ENCODE measurements at places on chromosomes 7 and 10.
A peak's percentile ranks its signal among the peaks of the same experiment; 100 is the strongest.

DNA sequence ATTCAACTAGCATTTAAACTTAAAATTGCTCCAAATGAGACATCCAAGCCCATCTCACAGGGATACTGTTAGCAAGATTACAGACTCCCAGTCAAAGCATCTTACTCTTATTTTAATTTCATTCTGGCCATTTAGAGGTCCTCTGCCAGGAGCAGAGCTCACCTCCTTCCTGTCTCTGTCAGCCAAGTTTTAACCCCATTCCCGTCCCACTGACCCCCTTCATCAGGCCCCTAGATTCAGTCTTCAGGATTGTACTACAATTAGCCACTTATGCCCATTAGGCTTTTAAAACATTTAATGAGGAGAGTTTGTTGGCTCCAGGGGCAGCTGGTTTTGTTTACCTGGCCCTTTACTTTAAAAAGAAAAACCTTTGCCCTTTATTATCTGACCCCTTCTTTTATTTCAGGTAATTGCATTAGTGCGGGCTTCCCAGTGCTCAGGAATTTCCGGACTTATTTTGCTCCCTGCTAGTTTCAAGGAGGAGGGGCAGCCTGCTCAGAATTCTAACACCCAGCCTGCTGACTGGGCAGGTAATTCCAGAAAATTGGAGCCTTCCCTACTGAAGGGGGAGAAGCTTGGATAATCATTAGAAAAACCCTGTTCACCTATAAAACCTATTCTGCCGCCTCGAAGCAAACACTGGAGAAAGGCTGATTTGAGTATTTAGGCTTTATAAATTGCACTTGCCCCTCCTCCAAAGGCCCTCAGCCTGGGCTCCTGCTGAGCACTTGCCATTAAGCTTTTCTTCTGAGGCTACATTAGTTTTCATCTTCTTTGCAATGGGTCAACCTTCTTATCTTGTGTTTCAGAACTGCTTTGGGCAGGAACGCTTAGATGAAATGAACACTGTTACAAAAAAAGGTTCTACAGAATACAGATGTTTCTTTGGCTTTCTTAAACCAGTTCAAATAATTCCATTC lies 200.5 kb upstream of the HPS1 start:
- no peak for DNase-seq

DNA sequence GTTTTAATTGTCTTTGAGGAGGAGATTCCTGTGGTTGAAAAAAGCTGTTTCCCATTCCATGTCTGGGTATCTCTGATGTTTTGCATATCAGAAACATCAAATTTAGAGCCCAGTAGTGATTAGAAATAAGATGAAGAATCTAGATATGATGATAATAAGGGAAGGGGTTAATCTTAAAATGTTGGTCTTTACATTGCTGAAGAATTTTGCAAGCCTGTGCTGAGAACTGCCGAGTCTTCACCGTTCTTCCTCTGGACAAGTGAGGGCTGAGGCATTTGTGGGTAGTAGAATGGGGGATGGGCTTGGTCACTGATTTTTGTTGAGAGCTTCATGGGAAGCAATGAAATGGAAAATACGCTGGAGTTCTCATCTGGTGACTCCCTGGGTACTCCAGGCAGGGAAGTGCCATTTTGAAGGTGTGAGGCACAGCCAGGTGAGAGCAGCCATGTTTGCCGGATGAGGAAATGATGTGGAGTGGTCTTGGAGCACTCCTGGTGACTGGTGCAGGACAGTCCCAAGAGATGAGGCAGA lies 10.2 kb downstream of the TCF7L2 start:
- no peak for DNase-seq

DNA sequence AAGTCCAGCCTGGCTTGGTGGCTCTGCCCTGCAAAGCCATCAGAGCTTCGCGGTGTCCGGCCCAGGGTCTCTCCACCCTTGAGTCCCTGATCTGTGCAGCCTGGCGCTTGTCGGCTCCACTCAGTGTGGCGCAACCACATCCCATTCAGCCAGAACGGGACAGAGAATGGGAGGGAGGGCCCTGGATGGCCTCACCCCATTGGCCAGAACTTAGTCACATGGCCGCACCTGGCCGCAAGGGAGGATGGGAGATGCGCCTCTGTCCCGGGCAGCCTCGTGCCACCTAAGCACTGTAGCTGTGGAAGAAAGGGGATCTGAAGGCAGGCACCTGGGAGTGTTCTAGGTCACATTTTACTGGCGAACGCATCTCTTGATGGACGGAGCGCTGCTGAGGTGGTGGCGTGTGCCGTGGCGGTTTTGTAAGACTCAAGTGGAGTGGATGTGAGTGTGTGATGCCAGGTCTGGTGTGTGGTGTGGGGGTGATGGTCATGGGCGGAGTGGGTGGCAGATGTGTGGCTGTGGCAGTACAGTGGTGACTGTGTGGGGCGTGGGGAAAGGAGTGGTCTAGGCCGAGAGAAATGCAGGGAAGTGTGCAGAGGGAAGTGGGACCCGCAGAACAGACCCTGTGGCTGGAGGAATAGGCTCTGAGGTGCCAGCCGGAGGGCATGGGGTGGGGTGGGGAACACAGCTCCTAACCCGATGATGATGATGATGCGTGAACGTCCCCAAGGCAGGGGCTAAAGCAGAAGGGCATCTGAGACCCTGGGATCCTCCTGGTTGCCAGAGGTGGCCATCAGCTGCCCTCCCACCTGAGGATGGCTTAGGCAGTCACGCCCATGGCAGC lies 19.0 kb downstream of the CLEC2L start:
- DNase-seq, result no peak

DNA sequence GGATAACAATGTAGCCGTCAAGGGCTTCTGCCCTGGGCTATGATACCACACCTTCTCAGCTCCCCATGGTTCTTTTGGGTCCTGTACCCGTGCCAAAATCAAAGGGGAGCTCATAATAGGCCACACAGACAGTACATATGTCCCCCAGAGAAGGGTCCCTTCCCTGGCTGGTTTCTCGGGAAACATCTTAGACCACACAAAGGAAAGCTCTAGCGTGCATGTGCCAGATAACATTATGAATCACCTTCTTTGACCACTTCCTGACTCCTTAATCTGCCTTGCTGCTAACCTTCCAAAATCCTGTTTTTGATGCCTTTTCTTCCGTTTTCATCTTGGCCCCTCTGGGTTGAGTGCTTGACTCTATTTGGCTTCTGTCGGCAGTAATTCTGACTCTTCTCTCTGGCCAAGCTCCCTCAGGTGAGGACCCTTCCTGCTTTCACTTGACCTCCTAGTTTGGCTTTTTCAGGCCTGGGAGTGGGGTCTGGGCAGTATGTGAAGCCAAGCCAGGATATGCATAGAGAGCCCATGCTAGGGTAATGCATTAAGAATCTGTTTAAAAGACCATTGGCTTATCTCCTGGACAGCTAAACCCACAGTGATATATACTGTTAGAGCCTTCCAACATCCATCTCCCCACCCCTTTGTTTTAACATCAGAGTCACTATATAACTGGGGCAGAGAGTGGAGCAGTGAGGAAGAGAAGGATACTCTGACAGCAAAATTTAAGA lies 84.8 kb downstream of the ANLN start:
- peak; percentile 19 for DNase-seq

GRCh38 chr10:47190301-47190700 lies 109.7 kb upstream of the GDF10 start:
- DNase-seq, result no peak

- no peak for DNase-seq
Measured at GRCh38 chr7:46393142-46393541, 472.1 kb upstream of the IGFBP3 start.

- DNase-seq, result no peak
Measured at GRCh38 chr10:114642729-114643128, 15.3 kb downstream of the ABLIM1 start.

DNA sequence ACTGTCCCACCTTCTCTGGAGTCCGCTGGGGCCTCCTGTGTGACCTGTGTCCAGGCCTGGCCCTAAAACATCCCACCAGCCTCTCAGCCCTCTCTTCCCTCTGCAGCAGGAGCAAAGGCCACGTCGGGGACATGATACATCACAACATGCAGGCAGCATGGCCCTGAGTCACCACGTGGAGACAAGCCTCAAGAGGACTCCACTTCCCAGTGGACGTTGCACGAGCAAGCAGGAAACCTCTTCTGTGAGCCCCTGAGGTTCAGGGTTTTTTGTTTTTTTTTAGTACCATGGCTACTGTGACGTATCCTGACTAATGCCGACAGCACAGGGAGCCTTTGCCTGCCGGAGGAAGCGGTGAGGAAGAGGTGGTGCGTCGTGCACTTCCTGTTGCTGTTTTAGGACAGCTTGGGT lies 165.9 kb downstream of the DNAJB6 start:
- peak; percentile 81 for DNase-seq

DNA sequence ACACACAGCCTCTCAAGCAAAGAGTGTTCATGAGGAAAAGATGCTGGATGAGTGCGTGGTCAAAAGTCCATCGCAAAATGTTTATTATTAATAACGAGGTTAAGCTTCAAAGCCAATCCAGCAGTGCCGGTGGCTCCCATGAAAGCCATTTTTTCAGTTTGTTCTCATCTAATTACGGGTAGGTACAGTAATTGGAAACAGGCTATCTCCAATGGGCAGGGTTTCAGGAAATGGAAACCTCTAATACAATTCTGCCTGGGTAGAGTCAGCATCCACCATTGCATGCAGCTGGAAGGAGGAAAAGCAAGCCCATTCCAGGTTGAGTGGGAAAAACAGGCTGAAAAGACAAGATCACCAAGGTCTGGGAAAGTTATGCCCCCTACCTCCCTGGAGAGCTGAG lies 57.4 kb downstream of the GPAM start:
- DNase-seq, result no peak

- DNase-seq, result no peak
Measured at GRCh38 chr7:8773518-8773917, 340.1 kb downstream of the NXPH1 start.

- DNase-seq, result no peak
Measured at GRCh38 chr7:78172933-78173591, 374.5 kb downstream of the PHTF2 start.

- DNase-seq, result peak; percentile 55
Measured at GRCh38 chr7:50164559-50165170, 71.6 kb upstream of the ZPBP start.

DNA sequence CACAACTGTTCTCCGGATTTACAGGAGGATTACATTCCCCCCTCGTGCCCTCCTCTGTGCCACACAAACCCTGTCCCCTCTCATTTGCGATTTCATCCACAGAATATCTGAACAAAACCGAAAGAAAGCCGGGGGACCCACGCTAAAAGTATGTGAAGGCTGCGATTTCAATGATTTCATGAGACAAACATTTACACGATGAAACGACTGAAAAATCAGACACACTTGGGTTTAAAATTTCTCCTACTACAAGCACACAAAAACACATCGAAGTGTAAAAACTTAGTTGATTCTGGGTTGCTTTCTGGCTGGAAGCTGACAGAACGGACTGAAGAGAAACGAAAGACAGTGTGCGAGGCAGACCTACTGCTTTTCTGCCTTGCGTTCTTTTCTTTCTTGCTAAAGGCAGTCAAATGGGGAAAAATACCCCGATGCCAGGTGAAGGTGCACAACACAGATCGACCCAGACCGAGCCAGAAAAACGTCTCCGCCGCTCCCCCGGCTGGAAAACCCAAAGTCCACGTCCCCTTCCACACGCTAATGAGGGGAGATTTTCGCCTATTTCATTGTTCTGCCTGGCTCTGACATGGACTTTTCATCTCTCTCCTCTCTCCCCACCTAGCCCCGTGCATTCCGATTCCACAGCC lies 1.2 kb downstream of the HIPK2 start:
- peak; percentile 35 for DNase-seq

DNA sequence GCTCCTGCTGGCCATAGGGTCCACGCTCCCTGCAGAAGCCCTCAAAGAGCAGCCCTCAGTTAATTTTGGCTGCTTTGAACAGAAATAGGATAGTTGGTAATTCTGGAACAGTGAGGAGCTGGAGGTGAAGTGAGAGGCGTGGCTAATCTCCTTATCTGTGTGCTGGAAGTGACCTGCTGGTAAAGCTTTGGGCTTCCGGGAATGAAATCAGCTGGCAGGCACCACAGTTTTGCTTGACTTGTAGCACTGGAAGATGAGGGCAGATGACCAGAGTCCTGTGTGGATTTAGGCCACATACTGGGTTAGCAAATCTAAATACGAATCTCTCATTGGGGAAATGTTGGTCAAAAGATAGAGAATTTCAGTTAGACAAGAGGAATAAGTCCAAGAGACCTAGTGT lies 10.2 kb downstream of the ATP6V0E2 start:
- DNase-seq, result no peak
